ENCODE measurements at places on chromosomes 12 and 14.

DNA sequence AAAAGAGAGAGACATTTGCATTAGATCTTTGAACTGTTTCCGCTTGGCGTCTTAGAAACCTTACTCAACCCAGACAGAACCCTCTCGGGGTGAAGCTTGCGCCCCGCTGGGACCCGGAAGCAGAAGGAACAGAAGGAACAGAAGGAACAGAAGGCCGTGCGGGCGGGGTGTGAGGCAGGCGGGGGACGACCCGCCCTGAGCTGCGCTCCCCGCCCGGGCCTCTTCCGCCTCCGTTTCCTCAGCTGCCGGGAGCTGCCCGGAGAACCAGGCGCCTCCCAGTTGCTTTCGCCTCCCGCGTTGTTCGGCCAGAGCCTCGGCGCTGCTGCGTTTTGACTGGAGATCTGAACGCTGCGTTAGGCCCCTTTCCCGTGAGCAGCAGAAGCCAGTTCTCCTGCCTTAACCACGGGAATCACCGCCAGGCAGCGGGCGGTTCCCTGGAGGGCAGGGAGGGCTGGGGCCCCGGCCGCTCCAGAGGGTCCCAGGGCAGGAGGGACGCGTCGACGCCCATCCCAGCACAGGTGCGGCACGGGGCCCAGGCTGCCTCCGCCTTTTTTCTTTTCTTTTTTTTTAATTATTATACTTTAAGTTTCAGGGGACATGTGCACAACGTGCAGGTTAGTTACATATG is 19.3 kb upstream of the MMP17 start:
- DNase-seq = no peak

GRCh38 chr12:20220339-20220738 is 148.0 kb upstream of the PDE3A start:
- DNase-seq = no peak

DNA sequence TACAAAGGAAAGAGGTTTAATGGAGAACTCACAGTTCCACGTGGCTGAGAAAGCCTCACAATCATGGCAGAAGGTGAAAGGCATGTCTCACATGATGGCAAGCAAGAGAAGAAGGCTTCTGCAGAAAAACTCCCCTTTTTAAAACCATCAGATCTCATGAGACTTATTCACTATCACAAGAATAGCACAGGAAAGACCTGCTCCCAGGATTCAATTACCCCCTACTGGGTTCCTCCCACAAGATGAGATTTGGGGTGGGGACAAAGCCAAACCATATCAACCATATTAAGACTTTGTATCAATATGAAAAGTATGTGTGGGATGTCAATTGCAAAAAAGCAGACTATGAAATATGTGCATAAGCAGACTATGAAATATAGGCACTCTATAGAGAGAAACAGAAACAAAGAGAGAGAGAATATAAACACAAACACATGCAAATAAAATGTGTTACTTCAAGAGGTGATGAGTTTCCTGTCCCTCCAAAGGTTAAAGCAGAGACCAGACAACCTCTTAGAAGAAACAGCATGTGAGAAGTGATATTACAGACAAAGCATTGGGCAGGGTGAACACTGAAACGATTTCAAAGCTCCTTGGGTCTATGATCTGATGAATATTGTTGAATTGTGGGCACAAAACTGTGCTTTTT is 151.2 kb upstream of the KRR1 start:
- DNase-seq = no peak

- no peak for DNase-seq
Measured at GRCh38 chr14:51000566-51000965, 56.3 kb upstream of the PYGL start.

DNA sequence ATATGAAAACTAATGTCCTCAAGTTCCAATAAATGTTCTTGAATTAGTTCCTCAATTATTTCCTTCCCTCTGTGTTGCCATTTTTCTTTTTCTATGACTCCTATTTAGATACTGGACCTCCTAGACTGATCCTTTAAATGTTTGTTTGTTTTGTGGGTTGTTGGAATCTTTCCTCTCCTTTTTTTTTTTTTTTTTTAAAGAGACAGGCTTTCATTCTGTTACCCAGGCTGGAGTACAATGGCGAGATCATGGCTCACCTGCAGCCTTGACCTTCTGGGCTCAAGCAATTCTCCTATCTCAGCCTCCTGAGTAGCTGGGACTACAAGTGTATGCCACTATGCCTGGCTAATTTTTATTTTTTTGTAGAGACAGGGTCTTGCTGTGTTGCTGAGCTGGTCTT is 9.6 kb downstream of the PRKAG1 start:
- no peak for DNase-seq

DNA sequence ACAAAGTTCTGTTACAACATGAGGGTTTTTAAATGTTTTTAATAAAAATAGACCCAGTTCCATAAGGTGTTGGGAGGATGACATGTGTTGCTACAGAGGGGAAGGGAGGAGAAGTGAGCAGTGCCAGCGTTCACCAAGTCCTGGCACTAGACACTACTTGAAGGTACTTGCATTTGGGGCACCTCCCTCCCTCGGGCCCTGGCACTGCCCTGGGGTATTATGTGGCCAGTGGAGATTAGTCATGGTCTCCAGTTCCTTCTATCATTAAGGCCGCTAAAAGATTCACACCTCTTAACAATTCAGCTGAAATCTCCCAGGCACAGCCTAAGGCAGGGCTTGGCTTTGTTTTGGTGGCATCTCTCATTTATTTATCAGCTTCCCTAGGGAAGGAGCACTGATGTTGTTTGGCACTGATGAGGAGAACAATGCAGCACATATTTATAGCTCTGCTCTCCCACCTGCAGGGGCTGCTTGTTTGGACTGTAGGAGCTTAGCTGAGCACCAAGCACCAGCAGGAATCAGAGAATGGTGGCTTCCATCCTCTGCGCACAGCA is 155.5 kb upstream of the NTF3 start:
- DNase-seq = no peak

All from NCI-H774 (cell line).